ENCODE measurements at places on chromosomes 1 and 21.

DNA sequence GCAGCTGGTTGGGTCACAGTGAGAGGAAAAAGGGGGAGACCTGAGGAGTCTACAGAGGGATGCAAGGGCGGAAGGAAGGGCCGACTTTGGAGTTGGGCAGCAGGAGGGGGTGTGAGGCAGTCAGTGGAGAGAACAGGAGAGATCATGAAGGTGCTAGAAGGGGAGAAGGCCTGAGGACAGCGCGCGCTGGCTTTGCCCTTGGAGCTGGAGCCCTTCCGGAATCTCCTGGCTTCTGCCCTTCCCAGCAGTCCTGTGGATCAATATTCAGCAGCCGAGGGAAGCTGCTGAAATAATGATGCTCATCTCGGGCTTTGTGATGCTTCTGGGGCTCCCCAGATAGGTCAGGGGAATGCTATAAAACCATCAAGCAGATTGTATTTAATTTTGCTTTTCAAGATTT, 26.7 kb downstream of the SLC37A1 start:
- DNase-seq = no peak

DNA sequence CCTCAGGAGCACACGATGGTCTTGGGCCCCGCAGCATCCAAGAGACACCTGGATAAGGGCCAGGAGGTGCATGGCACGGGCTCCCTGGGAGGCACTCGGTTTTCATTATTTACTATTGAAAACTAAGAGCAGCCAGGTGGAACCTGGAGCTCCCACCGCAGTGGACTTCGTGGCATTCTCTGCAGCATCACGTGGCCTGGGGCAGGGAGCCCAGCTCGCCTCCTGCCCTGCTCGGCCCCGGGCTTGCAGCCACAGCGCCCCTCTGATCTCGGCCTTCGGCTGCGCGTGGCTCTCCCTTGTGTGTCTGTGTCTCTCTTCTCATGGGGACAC, 121.6 kb downstream of the SIK1 start:
- DNase-seq = no peak

DNA sequence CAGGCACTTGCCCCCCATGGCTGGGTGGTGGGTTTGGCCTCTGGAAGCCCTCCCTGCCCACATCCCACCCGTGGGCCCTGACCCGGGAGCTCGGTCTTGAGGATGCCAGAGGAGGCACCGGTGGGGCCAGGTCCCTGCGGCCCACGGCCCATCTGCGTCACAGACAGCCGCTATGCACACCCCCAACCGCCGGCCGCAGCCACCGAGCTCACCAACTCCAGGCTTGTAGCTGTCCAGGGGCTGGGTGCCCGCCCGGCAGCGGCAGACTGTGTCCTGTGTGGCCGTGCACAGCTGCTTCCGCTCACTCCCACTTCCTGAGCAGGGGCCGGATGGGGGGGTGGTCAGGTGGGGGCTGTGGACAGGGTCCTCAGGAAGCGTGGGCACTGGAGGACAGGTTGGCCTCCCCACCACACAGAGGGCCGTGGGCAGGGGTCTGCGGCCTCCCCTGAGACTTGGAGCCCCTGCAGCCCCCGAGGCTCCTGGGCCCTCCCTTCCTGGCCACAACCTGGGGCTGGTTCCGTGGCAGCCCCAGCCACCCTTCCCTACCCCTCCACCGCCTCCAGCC, 1.1 kb downstream of the TNFRSF4 start:
- no peak for DNase-seq

DNA sequence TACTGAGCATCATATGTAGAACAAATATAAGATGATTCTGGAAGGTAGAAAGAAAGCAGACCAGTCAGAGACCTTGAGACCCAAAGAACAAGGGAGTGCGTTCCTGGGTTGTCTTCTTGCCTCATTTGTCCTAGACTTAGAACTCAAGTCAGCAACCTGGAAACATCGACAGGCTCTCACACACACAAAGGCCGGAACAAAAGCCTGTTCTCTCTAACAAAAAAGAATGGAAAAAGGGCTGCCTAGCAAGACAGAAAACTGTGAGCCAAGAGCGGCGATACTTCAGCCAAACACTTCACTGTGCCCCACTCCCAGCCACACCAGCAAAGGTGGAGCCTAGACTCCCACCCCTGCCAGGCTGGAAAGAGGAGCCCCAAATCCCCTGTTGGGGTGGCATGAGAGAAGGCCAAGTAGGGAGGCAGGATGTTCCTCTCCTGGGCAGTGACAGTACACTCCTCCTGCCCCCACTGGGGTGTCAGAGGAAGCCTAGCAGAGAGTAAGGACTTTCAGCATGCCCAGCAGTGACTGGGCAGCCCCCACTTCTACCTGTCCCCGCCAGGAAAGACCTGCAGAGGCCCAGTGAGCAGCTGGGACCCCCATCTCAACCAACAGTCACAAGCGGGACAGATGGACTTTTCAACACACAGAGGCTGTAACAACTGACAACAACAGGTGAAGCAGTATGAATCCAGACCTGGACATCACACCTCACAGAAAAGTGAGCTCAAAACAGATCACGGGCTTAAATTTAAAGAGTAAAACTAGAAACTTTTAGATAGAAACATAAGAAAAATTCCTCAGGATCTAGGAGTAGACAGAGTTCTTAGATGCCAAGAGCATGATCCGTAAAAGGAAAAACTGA, 33.0 kb downstream of the MRAP start:
- DNase-seq = no peak

DNA sequence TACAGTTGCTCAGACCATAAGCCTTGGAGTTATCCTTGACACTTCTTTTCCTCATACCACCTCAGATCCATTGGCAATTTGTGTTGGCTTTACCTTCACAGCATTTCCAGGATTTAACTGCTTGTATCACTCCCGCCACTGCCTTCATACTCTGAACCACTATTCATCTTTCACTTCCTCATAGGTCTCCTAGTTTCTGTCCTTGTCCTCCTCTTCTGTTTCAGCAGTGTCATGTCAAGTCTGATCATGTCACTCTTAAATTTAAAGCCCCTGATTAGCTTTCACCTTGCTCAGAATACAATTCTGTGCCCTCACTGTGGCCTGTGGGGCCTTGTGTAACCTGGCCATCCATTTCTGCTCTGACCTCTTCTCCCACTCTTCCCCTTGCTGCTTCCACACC, 34.7 kb upstream of the C1orf115 start:
- DNase-seq = no peak

DNA sequence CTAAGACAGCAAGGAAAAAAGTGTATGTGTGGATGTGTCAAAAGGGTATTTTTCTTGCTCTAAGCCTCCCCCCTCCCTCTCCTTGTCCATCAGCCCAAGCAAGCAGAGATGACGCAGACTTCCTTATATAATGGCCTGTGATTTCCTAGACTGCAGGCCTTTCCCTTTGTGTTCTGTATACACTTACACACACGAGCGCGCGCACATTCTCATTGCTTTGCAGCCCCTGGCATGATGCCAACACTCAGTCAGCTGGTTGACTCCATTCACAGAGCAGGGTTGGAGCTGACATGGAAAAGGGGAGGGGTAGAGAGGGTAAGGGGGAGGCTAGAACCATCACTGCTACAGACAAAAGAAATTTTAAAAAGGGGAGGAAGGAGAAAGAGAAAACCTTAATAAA, 41.8 kb downstream of the GATAD2B start:
- DNase-seq = no peak

- no peak for DNase-seq
Measured at GRCh38 chr1:164961715-164962114, 394.8 kb downstream of the LMX1A start.

DNA sequence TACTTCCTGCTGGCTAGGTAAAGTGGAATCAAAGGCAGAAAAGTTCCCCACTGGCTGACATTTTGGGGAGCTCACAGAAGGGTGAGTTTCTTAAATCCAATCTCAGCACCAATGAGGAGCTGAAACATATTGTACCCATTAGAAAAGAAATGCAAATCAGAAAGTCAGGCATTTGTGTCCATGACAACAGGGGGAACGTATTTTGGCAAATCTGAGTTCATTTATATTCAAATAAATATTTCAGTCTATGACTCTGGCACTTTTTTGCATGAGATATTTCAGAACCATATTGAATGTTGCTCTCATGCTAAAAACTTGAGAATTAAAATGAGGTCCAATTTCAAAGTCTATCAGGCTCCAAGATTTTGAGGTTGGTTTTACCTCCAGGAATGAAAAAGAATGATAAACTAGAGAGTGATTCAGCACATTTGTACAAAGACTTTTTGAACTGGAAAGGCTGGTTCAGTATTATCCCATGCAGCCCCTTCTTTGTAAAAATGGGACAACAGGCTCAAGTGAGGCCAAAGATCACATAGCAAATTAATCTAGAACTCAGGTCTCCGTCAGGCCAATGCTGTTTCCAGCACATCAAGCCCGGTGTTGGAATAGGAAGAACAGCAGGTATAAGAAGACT, 202.2 kb downstream of the RRAGC start:
- DNase-seq = no peak

DNA sequence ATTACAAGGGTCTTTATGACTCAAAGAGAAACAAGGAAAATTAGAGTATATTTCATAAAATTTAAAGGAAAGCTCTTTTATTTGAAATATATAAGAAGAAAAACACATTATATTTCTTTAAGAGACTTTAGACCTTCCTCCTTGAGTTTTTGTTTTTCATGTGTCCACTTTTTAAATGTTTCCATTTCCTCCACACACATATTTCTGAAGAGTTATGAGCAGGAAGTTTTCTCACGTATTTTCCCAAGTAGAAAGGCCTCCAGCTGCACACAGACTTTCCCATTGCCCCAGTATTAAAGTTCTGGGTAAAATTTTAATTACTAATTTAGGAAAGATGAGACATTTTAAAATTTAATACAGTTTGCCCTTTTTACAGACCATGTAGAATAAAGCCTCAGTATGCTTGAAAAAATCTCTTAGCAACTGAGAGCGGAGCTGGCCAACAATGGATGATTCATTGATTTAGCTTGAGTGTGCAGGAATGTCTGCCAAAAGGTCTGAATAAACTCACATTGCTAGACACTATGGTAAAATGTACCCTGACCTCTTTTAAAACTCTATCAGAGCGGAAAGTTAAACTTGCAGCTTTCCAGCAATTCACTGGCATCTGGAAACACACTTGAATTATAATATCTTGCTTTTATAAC, 57.9 kb downstream of the DDAH1 start:
- DNase-seq = no peak

DNA sequence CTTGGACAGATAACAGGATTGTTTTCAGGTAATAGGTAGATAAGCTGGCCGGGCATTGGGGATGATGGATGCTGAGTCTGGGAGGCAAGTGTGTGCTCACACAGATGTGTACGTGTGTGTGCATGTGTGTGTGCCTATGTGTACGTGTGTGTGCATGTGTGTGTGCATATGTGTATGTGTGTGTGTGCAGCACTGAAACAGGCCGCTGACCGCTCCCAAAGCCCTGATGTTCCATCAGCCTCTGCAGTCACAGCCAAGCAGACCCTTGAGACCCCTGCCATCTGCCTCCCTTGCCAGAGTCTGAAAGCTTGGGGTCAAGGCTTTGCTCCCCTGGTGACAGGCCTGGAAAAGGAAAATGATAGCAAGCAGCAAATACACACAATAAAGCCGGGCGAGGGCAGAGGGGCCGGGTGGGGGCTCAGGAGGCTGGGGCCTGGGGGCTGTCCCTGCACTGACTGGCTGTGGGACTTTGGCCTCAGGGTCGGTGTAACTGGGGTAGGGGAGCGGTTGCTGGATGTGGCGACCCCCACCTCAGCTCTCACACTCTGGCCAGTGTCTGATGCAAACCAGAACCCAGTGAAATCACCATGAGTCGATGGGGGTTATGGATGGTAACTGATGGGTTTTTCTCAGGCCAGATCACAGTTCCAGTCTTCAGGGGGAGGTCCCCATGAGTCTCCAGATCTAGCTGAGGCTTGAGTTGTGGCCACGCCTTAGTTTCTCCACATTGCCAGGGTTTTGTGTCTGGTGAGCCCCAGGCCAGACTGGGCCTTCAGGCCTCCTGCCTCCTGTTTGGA, 9.2 kb upstream of the TNFRSF8 start:
- DNase-seq = no peak

- no peak for DNase-seq
Measured at GRCh38 chr1:157519451-157519850, 32.9 kb downstream of the FCRL5 start.

GRCh38 chr1:152374451-152374850, 14.6 kb upstream of the FLG2 start:
- DNase-seq = no peak

DNA sequence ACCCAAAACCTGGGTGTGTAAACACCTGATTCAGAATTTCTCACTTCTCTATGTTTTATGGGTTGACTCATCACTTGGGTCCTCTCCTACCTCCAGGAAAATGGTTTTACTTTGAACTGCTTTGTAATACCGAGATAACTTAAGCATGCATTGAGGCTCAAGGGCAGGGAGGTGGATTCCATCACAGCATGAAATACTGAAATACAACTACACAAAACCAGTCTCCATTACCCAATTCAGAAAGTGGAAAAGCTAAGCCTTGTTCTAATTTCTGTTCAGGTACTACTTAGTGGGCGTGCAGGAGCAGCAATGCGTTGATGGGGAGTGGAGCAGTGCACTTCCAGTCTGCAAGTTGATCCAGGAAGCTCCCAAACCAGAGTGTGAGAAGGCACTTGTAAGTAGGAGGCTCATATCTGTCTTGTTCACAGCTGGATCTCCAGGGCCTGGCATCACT, 6.1 kb upstream of the C4BPA start:
- no peak for DNase-seq

- DNase-seq = no peak
Measured at GRCh38 chr1:47761201-47761930, 235.8 kb downstream of the TRABD2B start.

DNA sequence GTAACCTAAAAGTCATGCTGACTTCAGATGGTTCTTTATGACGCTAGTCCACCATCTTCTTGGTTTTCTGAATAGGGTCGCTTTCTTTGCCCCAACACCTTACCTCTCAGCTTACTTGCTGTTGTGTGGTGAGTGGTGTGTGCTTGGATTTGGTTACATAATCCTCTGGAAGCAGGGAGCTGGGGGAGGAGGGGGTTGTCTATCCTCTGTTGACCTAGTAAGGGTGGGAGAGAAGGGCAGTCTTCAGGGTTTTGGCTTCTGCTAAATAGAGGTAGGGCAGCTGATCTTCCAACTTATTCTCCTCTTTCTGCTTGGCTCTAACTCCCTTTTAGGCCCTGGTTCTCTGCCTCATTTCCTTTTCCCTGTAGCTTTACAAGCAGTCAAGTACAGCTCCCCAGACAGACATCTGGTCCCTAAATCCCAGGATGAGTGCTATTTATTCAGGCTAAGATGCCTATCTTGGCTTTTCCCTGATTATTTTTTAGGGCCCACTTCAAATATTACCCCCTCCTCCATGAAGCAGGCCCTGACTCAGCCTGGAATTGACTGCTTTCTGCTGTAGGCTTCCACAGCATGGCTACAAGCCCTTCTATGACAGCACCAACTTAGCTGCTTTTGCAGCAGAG, 6.4 kb upstream of the REN start:
- no peak for DNase-seq

- no peak for DNase-seq
Measured at GRCh38 chr1:203627851-203628200, 1.2 kb downstream of the ATP2B4 start.

- no peak for DNase-seq
Measured at GRCh38 chr1:203596673-203597210, 29.9 kb upstream of the ATP2B4 start.

- DNase-seq = no peak
Measured at GRCh38 chr1:175499595-175500382, 243.6 kb downstream of the TNR start.

GRCh38 chr1:107894605-107895004, 70.4 kb downstream of the VAV3 start:
- DNase-seq = no peak

Data from stimulated activated CD8-positive, alpha-beta memory T cell treated with anti-CD3 and anti-CD28 coated beads, Interleukin-2, amount 100 ng/mL, for 1 hour (primary cell).